ENCODE measurements at places on chromosomes 1 and 21. TPM values are rescaled to one million over a fixed set of nuclear protein-coding genes. Genes with fewer than 3 reads are reported as not detected.
A peak's percentile ranks its signal among the peaks of the same experiment; 100 is the strongest.

GJA9 gene
- not detected for total RNA-seq

TMPRSS15 gene
- total RNA-seq = not detected

C1QB gene
- total RNA-seq = 96.2 TPM

SIPA1L2 gene
- 127 TPM for total RNA-seq

PKLR gene
- not detected for total RNA-seq

PLOD1 gene
- 61.6 TPM for total RNA-seq

- peak overlapping the region; percentile 98 for H3K27ac ChIP-seq
- H3K4me1 ChIP-seq = peaks cover 14% of the 10 kb centered on the region
- DNase-seq = peak; percentile 98
- H3K27me3 ChIP-seq = no peaks in the 10 kb centered on the region
- peak overlapping the region; percentile 77 for H3K4me3 ChIP-seq
Observed at GRCh38 chr1:7953850-7954609, 7.5 kb upstream of the PARK7 start.

DNA sequence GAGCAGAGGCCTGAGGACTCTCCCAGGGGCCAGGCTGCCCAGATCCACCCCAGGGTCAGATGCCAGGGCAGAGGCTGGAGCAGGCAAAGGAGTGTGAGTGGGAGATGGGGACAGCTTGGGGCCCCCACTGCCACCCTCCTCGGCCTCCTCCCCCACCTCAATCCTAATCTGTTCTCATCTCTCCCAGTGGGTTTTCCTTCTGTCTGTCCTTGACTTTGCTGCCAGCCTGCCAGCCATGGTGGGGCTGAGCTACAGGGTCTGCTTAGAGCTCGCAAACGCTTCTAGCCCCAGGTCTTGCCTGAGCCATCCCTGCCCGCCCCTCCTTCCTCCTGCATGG lies 65.3 kb downstream of the MEGF6 start:
- H3K27ac ChIP-seq = no peak overlapping the region
- H3K4me3 ChIP-seq = no peak overlapping the region
- no peak for DNase-seq
- H3K36me3 ChIP-seq = no peaks in the 10 kb centered on the region
- peaks cover 33% of the 10 kb centered on the region for H3K27me3 ChIP-seq

- DNase-seq = no peak
- no peak overlapping the region for H3K27ac ChIP-seq
- no peak overlapping the region for H3K4me3 ChIP-seq
- H3K27me3 ChIP-seq = no peaks in the 10 kb centered on the region
- H3K4me1 ChIP-seq = no peaks in the 10 kb centered on the region
- no peaks in the 10 kb centered on the region for H3K36me3 ChIP-seq
Observed at GRCh38 chr1:105416261-105416660, 1640.2 kb upstream of the PRMT6 start.

GRCh38 chr1:48069662-48070395 lies 72.6 kb upstream of the TRABD2B start:
- H3K27ac ChIP-seq = no peak overlapping the region
- no peak for DNase-seq
- H3K36me3 ChIP-seq = no peaks in the 10 kb centered on the region

DNA sequence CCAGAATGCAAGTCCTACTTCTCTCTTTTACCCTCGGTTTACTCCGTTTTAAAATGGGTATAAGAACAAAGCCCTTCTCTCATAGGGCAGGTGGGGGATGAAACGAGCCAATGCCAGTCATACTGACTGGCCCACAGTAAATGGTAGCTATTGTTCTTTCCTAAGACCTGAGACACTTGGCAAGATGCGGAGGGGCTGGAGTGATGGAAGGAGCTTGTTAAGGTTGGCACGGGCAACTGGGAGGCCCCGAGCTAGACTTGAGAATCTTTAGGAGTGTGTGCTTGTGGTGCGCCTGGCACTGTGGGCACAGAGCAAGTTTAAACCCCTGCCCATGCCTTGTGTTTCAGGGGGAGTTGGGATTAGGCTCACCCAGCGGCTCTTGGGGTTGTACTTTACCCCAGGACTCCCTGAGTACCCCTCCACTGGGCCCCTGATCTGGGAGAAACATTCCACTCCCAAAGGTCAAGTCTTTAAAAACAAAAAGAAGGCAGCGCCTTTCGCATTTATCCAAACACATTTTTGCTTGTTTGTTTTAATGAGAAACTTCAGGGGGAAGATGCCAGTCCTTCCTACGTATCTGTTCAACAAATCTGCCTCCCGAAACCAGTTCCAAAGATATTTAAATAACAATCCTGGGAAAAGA lies 240.6 kb upstream of the TMEM51 start:
- no peak overlapping the region for H3K4me3 ChIP-seq
- H3K4me1 ChIP-seq = peaks cover 9% of the 10 kb centered on the region

GRCh38 chr1:110535985-110536384 lies 17.0 kb upstream of the KCNA10 start:
- no peaks in the 10 kb centered on the region for H3K36me3 ChIP-seq
- no peak overlapping the region for H3K27ac ChIP-seq
- H3K4me1 ChIP-seq = no peaks in the 10 kb centered on the region

DNA sequence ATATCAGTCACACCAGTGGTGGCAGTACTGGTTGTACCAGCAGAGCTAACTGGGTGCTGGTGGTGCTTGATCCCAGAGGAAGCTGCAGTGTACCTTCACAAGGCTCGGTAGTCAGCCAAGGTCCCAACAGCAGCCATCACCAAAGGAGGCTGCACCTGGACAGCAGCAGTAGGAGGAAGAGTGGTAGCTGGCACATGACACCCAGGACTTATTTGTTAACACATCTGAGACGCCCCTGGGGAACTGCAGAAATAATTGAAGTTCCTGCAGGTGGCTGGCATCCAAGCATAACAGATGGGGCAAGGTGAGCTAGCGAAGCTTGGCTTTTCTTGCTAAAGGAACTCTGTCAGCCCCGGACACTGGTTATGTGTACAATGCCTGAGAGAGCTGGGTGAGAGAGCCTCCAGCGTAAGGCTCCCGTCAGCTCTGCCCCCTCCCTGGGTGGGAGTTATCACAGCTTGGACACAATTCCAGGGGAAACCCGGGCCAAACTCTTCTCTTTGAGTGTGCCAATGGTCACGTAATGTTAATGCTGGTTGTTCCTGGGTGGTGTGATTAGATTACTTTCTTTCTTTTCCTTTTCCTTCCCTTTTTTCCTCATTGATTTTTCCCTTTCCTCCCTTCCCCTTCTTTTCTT lies 29.1 kb upstream of the PARP1 start:
- no peaks in the 10 kb centered on the region for H3K36me3 ChIP-seq
- H3K27me3 ChIP-seq = peaks cover 43% of the 10 kb centered on the region
- no peak overlapping the region for H3K27ac ChIP-seq
- no peaks in the 10 kb centered on the region for H3K4me1 ChIP-seq
- no peak overlapping the region for H3K4me3 ChIP-seq

DNA sequence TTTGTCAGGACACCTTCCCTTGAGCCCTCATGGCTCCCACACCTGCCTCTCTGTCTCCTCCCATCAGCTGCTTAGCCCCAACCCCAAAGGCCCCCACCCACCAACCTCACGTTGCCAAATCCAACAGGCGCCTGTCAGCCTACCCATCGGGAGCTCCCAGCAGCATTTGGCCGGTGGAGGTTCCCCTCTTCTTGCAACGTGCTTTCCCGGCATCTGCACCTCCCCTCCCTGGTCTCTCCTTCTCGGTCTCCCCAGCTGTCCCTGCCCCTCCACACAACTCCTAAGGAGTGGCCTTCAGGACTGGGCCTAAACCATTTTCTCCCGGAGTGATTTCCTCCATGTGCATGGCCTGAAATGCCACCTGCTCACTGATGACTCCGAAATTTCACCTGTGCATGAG lies 71.9 kb downstream of the KLHDC7A start:
- no peaks in the 10 kb centered on the region for H3K36me3 ChIP-seq
- no peak overlapping the region for H3K27ac ChIP-seq
- no peak overlapping the region for H3K4me3 ChIP-seq
- H3K27me3 ChIP-seq = peaks cover 98% of the 10 kb centered on the region

All from left ventricle myocardium inferior (tissue), 1 donor.